ENCODE measurements at places on chromosomes 6 and 20.
A peak's percentile ranks its signal among the peaks of the same experiment; 100 is the strongest.

- DNase-seq, result no peak
Observed at GRCh38 chr20:62832212-62832922, 15.5 kb downstream of the COL9A3 start.

DNA sequence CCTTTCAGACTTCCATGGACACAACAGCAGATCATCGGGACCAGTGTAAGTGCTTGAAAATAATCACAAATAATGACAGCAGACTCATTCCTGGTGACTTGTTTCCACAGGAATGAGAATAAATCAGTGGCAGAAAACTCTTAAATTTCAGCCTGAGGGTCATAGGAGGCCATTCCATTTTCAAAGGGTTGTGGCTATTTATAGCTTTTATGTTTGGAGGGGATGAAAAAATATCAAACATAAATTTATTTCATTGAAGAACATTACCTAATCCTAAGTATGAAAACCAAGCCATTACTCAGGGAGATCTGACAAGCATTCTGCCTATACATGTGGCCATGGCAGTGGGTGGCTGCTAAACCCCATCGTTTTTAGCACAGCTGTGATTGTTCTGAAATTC, 173.6 kb upstream of the CNR1 start:
- no peak for DNase-seq

- no peak for DNase-seq
Observed at GRCh38 chr20:1576641-1577040, 19.1 kb upstream of the SIRPD start.

DNA sequence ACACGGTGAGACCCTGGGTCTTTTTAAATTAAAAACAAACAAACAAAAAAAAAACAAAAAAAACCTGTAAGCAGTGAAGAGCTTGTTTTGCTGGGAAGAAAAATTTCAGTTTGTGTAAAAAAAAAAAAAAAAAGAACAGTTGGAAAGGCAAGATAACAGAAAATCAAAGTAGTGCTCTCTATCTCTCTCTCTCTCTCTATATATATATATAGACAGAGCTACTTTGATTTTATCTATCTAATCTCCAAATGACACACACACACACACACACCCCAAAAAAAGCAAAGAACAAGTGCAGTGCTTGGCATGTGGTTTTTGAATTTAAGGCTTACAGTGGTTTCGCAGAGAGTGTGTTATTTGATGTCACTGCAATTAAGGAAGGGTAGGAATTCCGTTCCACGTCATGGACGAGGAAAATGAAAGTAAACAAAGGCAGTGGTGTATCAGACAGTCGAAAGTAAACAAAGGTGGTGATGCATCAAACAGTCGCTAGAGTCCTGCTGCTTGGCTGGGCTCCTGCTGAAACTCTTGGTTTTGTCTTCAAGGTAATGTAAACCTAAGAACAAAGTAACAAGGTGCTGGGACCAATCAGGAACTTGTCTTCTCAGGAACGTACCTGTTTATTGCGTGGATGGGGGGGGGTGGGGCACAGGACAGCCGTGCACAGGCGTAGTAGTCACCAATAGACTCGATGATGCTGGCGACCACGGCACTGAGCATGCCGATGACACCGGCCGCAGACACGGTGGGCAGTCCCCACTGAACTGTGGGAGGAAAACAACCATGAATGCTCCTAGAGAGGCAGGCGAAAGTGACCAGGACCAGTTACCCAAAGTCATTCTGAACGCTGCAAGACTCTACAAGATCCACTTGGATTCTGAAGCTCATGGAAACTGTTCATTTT, 131.8 kb downstream of the SLC23A2 start:
- no peak for DNase-seq

DNA sequence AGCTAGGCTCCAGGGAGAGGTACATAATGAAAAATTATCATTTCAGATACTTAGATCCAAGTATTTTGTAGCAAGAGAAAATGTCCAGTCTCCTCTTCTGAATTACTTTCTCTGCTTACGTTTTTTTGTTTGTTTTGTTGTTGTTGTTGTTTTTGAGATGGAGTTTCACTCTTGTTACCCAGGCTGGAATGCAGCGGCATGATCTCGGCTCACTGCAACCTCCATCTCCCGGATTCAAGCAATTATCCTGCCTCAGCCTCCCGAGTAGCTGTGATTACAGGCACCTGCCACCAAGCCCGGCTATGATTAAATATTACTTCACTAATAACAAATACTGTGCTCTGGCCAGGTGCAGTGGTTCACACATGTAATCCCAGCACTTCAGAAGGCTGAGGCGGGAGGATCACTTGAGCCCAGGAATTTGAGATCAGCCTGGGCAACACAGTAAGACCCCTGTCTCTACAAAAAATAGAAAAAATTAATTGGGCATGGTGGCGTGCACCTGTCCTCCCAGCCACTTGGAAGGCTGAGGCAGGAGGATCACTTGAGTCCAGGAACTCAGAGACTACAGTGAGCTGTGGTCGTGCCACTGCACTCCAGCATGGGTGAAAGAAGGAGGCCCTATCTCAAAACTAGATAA, 155.0 kb upstream of the JARID2 start:
- no peak for DNase-seq

GRCh38 chr6:143362192-143362558, 88.3 kb downstream of the ADAT2 start:
- no peak for DNase-seq

DNA sequence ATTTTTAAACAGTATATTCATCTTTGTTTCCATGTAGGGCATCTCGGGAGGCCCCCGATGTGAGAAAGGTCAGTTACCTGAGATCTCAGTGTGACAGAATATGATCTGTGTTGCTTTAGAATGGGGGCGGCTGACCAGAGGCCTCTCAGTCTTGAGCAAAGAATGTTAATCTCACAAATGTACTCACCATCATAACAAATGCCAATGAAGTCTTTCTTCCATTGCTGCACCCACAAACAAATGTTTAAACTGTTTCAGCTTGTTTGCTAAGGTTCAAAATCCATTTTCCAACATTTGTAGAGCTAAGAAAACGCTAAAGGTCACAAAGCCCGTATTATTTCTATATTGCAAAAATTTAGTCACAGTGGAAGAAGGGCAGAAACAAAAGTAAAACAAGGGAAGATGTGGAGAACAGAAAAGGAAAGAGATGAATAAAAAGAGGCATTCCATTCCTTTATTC, 31.8 kb downstream of the ELOVL2 start:
- DNase-seq, result no peak

DNA sequence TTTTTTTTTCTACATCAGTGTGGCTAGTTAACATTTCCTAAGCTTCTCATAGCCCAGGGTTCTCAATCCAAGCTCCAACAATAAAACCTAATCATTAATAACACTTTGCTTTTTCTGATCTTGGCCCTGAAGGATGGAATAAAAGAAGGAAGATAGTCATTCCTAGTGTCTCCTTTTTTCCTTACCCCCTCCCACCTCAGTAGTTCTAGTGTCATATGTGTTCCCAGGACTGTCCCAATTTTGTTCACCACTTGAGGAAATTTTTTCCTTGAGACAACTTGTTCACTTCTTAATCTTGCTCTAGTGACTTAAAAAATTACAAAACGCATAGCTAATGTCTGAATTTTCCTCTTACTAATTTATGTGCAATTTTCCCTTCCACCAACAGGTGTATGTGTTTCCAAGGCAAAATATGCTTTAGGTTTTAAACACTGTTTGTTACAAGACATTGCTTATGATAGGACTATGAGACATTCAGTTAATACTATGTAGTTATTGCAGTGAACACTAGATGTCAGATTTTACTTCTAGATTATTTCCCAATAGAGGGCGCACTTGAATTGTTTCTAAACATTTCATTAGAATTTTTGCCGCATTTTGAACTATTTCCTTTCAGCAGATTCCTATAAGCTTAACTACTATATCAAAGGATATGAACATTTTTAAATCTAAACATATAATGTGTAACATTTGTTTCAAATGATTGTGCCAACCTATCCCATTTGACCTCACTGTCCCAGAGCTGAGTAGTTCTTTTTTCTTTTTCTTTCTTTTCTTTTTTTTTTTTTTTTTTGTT, 18.5 kb upstream of the C6orf141 start:
- peak; percentile 75 for DNase-seq

DNA sequence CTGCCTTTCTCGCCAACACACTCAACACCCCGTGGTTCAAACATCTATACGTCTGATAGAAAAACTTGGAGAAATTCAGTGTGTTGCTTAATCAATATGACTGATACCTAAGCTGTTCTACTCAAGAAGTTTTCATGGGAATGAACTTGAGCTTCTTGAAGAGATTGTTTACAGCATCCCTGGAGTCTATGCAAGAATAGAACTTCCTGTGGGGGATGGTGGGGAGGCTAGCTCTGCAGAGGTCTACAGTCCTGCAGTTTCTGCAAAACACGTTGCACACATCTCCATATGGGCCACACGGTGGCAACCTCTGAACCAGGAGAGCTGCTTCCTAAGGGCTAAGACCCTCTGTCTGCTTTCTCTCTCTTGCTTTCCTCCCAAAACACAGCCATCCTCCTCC, 32.7 kb upstream of the FANCE start:
- DNase-seq, result no peak

Data from skin of body (tissue), 3 donors.